Astrocyte (in vitro differentiated cells and primary cell): ENCODE measurements at places on chromosomes 2 and 18.

- no peak for DNase-seq
Observed at GRCh38 chr2:184402381-184402780, 195.9 kb upstream of the ZNF804A start.

DNA sequence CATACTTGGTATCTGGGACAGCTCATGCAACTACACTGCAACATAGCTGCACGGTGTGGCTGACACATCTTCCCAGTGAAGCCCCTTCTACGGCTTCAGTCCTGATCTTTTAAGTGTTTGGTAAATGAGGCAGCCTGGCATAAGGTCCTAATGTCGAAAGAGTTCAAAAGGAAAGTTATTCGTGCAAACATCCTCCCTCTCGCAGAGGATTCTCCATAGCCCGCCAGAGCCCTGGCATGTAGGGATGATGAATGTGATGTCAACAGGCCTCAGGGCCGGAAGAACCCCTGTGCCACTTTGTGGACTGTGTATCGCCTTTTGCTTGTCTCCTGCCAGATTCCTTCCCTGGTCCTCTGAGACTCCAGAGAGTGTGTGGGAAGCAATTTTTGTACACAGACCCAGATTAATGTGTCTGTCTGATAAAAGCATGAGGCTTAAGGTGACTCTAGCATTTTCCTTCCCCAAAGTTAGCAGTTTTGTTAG is 88.5 kb downstream of the SOCS6 start:
- no peak for DNase-seq

DNA sequence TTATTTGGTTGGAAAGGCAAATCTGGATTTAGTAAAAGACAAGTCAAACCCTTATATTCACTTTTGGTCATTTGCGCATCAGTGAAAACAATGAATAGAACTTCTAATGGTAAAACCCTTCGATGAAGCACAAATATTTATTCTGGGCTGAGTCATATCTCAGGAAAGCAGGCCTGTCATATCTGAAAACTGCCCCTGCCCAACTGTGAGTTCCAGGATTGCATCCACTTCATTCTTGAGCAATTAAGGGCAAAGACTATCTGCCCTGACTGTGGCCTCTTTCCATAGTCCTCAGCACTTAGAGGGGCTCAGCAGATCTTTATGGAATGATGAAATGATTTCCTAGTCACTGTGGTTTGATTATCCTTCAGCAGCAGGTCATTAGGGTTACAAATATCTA is 795.2 kb upstream of the ID2 start:
- DNase-seq: no peak

DNA sequence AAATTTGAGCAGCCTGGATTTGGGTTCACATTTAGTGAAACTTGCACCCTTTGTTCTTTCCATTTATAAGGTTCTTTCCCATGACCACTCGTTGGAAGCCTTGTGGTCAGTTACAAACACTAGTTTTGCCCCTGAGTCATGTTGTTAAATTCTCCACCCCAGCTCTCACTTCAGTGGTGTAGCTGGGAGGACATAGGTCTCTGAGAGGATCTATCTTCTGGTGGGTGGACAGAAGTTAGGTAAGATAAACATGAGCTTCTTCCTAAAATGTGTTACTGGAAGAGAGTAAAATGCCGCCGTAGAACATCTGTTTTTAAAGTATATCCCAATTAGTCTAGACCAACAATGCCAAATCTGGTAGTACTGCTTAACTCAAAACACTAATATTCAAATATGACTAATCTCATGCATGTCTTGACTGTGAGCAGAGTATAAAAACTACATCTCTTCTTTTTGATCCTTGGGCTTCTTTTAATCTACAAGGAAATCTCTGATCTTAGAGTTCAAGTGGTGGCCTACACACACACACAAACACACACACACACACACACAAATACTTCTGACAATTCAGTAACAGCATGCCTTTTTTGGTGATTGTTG is 162.6 kb upstream of the FN1 start:
- peak; percentile 95 for DNase-seq

DNA sequence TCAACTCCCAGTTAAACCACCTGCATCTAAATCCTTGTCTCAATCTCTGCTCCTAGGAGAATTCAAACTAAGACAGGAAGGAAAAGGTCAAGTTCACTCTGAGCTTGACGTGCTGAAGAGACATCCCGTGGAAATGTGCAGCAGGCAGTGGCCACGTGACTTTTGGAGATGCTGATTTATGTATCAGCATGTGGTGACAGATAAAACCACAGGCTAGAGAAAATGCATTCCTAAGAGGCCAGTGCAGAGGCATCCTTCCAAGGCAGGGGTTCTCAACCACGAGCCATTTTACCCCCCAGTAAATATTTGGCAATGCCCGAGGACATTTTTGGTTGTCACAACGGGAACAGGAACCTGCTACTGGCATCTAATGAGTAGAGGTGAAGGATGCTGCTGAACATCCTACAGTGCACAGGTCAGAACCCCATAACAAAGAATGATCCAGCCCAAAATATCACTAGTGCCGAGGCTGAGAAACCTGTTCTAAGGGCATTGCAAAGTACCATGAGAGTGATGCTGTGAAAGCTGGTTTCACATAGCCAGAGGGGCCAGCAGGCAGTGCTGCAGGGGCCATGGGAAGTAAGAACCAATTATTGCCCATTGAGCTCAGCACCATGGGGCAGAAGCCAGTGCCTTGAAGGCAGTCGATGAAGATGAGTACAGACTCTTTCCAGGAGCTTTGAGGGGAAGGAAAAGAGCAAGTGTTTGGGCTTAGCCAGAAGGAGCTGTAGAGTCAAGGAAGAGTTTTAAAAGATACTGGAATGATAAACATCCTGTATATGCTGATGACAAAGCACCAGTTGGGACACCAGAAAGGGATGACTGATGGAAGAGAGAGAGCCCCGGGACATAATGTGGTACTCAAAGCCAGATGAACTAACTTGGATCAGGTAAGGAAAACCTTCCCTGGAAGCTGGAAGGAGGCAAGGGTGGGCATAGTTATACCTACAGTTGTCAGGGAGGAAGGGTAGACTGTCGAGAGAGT is 174.6 kb downstream of the HAUS1 start:
- peak; percentile 67 for DNase-seq

- DNase-seq: no peak
Observed at GRCh38 chr2:50480507-50480906, 551.4 kb downstream of the NRXN1 start.

GRCh38 chr2:10427618-10427949 is 20.5 kb downstream of the ODC1 start:
- DNase-seq: no peak

- DNase-seq: no peak
Observed at GRCh38 chr2:164771897-164772296, 69.7 kb downstream of the COBLL1 start.

GRCh38 chr2:233387667-233388528 is 33.6 kb downstream of the DGKD start:
- DNase-seq: peak; percentile 91

- DNase-seq: no peak
Observed at GRCh38 chr2:97861177-97861576, 134.6 kb downstream of the TMEM131 start.

DNA sequence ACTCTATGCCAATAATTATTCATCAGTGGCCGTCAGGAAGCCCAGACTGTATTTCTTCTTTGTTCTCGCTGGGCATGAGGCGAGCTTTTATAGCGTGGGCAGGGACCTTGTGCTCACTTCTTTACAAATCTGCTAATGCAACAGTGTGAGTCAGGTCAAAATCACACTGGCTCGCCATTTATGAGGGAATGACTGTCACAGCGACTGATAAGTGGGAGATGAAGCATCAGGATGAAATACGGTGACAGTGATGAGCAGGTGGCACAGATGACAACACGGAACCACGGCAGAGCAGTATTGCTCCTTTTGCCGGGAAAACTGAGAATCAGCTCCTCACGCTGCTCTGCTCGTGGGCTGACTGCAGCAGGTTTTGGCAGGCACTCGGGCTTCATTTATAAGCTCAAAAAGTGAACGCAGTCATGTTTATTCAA is 20.5 kb downstream of the TYMS start:
- DNase-seq: peak; percentile 49

DNA sequence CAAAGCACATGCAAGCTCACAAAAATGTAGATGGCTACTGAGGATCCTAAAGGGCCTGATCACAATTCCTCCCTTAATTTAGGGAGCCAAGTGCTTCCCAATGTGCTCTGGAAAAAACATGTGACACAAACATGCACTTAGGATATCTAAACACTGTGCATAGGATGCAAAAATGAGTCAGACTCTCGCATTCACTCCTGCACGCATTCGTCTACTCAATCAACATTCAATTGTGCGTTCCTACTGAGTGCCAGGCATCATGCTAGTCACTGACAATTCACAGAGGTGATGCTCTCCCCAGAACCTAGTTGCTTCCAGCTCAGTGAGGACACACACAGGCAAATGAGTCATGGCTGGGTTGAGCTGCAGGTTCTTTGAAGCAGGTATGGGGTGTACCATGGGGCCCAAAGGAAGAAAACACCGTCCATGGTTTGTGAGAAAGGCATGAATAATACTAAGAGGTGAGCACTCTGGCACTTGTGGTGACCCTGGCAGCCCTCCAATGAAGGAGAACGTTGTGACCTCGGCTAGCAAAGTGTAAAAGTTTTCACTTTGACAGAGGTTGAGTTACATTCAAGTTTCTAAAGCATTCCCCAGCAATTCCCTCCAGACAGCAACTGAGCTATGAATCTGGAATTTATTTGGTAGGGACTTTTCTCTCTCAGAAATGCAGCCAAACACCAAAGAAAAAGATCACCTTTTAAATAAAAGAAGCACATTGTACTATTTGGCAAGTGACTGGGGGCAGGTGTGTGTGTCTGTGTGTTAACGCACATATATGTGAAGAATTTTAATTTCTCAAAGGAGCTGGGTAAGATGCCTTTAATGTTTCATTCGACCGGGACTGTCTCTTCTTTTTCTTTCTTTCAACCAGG is 173.3 kb downstream of the ALPK2 start:
- DNase-seq: peak; percentile 12

GRCh38 chr18:37937287-37937686 is 371.7 kb upstream of the CELF4 start:
- DNase-seq: no peak

GRCh38 chr18:13525381-13526029 is 200.9 kb downstream of the FAM210A start:
- DNase-seq: no peak

- no peak for DNase-seq
Observed at GRCh38 chr18:79050005-79050404, 19.2 kb upstream of the ATP9B start.

DNA sequence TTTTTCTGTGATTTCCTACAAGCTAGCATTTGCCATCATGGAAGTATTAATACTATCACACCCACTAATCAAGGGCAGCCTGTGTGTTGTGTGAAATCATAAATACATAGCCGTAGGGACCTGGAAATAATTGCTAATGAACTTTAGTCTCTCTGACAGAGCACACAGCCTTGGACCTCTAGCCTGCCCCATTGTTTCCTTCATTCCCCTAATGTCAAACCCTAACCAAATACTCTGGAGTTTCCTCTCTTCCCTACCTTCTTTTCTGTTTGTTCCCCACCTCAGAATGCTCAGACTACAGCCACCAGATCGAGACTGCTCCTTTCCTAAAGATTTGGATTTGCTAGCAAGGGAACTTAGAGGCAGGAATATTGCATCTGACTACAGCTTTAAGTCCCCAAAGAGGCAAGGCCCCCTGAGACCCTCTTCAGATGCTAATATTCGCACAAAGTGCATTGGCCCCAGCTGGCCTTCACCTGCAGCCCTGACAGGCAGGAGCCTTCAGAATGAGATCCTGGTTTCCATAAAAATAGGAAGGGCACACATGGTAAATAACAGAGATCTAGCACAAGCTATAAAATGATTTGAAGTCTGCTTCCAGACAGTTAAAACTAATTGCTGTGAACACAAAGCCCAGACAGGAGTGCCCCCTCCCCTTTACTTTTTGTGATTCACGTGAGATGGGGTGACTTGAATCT is 279.2 kb upstream of the DCC start:
- DNase-seq: no peak

GRCh38 chr2:71353248-71353647 is 21.7 kb downstream of the ZNF638 start:
- DNase-seq: no peak

DNA sequence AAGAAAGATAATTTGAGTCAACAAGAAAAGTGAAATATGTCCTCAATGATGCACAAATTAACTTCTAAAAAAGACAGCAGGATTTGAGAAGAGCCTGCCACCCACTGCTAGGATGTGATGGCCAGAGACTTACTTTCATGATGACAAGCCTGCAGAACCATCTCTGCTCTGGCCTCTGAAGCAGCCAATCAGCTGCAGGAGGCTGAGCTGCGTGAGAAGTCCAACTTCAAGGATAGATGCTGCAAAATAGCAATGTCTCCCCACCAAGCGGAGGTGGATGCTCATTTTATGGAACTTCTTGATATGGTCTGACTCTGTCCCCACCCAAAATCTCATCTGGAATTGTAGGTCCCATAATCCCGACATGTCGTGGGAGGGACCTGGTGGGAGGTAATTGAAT is 53.1 kb downstream of the CYRIA start:
- no peak for DNase-seq

- peak; percentile 64 for DNase-seq
Observed at GRCh38 chr2:129248198-129248597, 731.3 kb upstream of the RAB6C start.

GRCh38 chr2:27095745-27096651 is 9.4 kb downstream of the KHK start:
- no peak for DNase-seq

DNA sequence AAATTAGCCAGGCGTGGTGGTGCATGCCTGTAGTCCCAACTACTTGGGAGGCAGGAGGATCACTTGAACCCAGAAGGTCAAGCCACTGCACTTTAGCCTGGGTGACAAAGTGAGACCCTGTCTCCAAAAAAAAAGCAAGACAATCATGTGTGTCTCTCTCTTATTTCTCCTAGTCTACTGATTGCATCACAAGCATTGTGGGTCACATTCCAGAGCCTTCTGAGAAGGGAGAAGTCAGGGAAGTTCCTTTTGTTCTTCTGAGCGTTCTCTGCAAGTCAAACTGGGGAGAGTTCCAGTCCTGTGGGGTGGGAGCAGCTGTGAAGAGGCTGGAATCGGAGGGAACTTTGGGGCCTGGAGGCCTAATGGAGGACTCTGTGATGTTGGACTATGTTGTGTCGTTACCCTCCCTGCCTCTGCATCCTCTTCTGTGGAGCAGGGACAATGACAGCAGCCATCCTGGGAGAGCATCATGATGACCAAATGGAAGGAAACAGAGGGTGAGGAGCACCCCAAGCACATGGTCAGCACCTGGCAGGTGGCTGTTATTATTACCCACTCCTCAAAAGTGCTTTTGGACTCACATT is 115.4 kb downstream of the MRO start:
- DNase-seq: no peak

DNA sequence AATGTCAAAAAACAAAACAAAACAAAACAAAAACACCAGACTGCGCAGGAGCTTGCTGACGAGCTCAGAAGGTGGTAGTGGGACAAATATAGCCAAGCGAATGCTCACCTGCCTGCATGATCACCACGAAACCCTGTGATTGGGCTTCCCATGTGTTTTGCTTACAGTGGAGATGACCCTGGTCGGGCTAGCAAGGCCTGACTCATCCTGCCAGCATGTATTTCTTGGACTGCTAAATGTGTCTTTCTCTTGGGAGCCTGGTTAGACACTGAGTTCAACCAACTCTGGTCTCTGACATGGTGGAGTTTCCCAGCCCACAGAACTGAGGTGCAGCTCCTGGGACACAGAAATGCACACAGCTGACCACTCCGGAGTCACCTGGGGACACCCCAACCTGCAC is 30.7 kb upstream of the DUSP2 start:
- DNase-seq: peak; percentile 71
